ENCODE measurements at places on chromosomes 6 and 20. TPM values are rescaled to one million over a fixed set of nuclear protein-coding genes. Genes with fewer than 3 reads are reported as not detected.

- peaks cover 7% of the 10 kb centered on the region for H3K27me3 ChIP-seq
- no peak for DNase-seq
- no peaks in the 10 kb centered on the region for H3K4me1 ChIP-seq
- no peak overlapping the region for H3K27ac ChIP-seq
- H3K36me3 ChIP-seq: no peaks in the 10 kb centered on the region
Measured at GRCh38 chr20:47998736-47999135, 213.5 kb upstream of the SULF2 start.

DNA sequence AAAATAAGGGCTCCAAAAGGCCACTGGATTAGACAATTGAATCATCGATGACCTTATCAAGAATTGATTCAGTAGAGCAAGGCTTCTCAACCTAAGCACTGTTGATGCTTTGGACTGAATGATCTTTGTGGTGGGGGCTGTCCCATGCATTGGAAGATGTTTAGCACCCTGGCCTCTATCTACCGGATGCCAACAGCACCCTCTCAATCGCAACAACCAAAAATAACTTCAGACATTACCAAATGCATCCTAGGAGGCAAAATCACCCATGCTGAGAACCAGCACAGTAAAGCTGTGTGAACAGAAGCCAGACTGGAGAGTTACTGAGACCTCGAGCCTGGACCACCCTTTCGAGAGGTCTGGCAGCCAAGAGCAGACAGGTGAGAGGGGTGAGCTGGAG lies 67.5 kb downstream of the TBC1D7 start:
- no peak overlapping the region for H3K27ac ChIP-seq
- H3K27me3 ChIP-seq: peaks cover 2% of the 10 kb centered on the region
- H3K4me1 ChIP-seq: peaks cover 3% of the 10 kb centered on the region
- DNase-seq: no peak

Gene OR2H1
- total RNA-seq: not detected

GRCh38 chr20:62643521-62644043 lies 1.3 kb downstream of the SLCO4A1 start:
- no peak overlapping the region for H3K27ac ChIP-seq
- H3K4me3 ChIP-seq: peak overlapping the region; percentile 77
- no peaks in the 10 kb centered on the region for H3K4me1 ChIP-seq
- DNase-seq: no peak
- H3K27me3 ChIP-seq: no peaks in the 10 kb centered on the region
- peaks cover 4% of the 10 kb centered on the region for H3K36me3 ChIP-seq

Gene C6orf141
- total RNA-seq: 0.86 TPM

DNA sequence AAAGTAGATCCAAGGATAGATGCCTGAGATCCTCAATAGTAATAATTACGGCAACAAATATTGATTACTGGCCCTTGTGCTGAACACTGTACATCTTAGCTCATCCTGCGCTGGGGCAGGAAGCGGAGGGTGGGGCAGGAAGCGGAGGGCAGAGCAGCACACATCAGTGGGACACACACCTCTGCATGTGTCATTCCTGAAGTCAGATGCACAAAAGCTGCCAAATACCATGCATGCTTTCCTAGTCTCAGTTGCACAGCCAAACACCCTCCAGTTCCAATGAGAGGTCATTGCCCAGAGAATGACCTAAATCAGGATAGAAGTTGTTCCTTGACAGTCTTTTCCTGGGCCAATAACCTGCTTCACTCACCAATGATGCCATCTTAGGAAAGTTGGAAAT lies 74.4 kb upstream of the FOXC1 start:
- no peaks in the 10 kb centered on the region for H3K27me3 ChIP-seq
- H3K36me3 ChIP-seq: no peaks in the 10 kb centered on the region
- peak; percentile 68 for DNase-seq
- no peak overlapping the region for H3K4me3 ChIP-seq
- H3K4me1 ChIP-seq: peaks cover 13% of the 10 kb centered on the region

DNA sequence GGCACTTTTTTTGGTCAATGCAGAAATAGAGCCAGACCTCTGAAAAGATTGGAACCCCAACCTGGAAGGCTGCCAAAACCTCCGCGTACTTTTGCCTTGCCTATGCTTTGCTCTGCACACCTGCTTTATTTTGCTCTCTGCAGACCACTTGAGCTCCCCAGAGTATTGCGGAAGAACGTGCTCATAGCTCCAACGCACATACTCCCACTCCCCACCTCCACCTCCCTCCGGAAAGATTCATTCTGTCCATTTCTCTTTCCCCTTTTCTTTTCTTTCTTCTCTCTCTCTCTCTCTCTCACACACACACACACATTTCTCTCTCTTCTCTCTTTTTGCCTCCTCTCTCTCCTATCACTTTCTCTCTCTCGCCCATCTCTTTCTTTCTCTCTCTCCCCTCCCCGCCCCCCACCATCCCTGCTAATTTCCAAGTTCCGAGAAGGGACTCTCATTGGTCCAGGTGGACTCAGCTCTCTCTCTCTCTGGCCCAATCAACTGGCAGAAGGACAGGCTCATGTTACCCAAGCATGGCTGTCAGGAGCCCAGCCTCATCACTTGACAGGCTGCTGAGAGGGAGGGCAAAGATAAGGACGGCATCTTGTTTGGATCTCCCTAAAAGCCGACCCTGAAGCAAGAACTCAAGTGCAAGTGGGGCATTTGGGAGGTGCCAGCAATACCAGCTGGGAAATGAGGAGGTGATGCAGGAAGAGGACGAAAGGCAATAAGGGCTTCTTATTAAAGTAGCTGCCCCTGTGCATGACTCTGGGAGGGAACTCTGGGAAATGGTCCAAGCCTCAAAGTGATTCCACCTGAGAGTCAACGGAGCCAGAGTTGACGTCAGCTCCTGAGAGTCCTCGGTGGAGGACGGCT lies 246.1 kb downstream of the LY86 start:
- no peak overlapping the region for H3K27ac ChIP-seq
- DNase-seq: no peak
- H3K27me3 ChIP-seq: peaks cover 19% of the 10 kb centered on the region
- H3K36me3 ChIP-seq: no peaks in the 10 kb centered on the region

DNA sequence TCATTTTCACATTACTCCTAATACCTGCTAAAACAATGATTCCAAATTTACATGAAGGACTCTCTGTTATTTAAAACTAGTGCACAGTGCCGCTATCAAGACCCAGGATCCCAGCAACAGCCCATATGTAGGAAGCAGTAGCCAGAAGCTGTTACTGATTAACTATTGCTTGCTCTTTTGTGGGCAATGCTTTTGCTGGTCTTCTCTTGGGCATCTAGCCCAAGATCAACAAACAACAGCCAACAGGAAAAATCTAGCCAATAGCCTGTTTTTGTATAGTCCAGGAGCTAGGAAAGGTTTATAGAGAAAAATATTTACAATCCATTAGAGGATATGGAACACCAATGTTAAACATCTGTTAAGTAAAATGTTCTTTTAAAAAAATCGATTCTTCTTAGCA lies 22.1 kb upstream of the TENT5A start:
- peaks cover 4% of the 10 kb centered on the region for H3K27me3 ChIP-seq
- no peak overlapping the region for H3K27ac ChIP-seq
- H3K4me1 ChIP-seq: no peaks in the 10 kb centered on the region
- H3K4me3 ChIP-seq: no peak overlapping the region
- no peaks in the 10 kb centered on the region for H3K36me3 ChIP-seq
- no peak for DNase-seq

DNA sequence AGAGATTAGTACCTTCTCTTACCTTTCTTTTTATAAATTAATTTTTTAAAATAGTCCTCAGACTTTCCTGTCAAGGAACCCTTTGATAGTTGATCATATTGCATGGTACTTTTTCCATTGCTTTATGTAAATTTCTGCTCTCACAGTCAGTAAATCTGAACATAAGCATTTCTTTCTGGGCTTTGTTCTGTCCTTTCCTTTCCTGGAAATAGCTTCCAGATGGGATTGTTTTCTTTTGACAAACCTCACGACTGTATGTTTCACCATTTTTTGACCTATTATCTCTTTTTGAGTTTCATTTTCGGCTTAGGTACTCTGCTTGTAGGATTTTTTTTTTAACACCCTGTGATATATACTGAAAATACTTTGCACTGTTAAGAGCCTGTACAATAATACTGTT lies 32.6 kb downstream of the UTRN start:
- H3K27ac ChIP-seq: no peak overlapping the region
- H3K36me3 ChIP-seq: no peaks in the 10 kb centered on the region
- no peak overlapping the region for H3K4me3 ChIP-seq
- peaks cover 6% of the 10 kb centered on the region for H3K4me1 ChIP-seq
- DNase-seq: no peak

Gene RPN2
- total RNA-seq: 125 TPM

DNA sequence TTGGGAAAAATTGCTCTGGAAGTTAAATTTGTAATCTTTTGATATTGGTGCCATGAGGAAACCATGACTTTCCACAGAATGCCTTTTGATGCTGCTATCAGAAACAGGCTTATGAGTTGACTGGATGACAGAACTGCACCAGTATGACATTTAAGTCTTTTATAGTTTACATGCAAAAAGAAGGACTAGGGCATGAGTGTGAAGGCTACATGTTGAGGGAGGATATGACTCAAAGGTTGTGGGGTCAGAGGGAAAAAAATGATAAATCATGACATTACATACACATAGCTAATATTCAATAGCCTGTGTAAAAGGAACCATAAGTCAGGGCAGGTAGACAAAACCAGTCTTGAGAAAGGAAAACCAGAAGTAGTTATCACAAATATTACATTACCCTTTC lies 182.2 kb downstream of the COL12A1 start:
- no peak for DNase-seq
- no peaks in the 10 kb centered on the region for H3K36me3 ChIP-seq
- H3K4me1 ChIP-seq: no peaks in the 10 kb centered on the region
- no peak overlapping the region for H3K4me3 ChIP-seq

DNA sequence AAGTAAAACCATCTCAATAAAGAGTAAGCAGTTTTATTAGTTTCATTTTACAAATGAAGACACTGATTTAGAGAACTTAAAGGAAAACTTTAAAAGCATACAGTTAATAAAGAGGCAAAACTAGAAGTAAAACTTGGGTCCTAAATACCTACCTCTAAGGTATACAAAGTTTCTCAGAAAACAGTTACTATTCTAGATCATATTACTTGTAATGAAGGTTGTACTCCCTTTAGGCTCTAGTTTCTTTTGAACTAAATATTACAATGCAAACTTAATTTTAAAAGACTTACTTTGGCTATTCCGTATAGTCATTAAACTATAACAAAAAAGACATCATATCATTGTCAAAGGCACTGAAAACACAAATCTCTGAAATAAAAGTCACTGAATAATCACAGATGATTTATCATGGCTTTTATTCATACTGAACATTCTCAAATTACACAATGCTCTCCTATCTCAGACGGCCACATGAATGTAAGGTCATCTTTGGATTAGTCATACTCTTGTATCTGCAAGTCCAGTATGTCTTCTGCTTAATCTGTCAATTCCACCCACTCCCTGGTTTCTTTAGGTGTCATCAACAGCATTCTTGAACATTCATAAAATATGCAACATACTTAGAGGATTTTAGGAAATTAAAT lies 361.6 kb upstream of the RUNX2 start:
- H3K27ac ChIP-seq: no peak overlapping the region
- no peak for DNase-seq
- H3K27me3 ChIP-seq: no peaks in the 10 kb centered on the region
- no peak overlapping the region for H3K4me3 ChIP-seq

All from activated CD4-positive, alpha-beta memory T cell treated with anti-CD3 and anti-CD28 coated beads for 36 hours (primary cell).